ENCODE measurements at places on chromosomes 3 and 15. TPM values are rescaled to one million over a fixed set of nuclear protein-coding genes. Genes with fewer than 3 reads are reported as not detected.
A peak's percentile ranks its signal among the peaks of the same experiment; 100 is the strongest.

DNA sequence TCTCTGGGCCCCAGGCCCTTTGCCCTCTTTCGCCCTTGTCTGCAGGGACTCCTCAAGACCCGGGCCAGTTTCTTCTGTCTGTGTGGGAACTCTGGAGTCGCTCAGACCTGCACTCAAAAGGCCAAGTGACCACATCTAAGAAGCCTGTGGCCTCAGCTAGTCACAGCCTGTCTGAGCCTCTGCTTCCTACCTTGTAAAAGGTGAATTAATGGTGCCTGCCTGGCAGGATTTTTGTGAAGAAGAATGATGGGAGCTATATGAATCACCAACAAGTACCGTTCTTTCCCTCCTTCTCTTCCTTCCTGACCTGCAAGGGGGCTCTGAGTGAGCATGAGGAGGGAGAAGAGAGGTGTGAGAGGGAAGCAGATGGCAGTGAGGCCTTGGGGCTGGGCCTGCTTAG, 7.5 kb downstream of the PLIN1 start:
- no peak for DNase-seq

DNA sequence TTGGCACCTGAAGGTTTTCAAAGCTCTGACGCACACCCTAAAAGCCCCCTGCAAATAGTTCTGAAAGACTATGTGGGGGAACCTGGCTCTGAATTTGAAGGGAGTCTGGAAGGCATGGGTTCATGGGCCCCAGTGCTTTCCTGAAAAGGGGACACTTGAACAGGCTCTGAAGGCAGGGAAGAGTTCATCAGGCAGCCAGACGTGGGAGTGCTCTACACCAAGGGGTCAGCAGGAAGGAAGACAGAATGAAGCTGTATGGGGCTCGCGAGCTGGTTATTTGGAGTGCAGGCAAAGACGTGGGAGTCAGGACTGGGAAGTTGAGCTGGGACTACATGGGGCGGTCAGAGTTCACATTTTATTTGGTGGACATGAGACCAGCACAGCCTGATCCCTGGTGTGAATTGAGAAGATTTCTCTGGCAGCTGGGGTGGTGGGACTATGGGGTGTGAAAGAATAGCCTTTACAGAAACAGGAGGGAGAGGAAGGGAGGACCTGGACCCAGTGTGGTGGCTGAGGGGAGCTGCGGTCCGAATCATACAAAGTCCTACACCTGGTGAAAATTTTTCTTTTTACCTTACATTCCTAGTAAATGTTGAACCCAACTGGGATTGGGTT, 12.6 kb downstream of the ABHD6 start:
- DNase-seq: no peak

- DNase-seq: peak; percentile 28
Observed at GRCh38 chr3:98564282-98565005, 29.0 kb downstream of the CPOX start.

- DNase-seq: no peak
Observed at GRCh38 chr3:127472506-127472905, 118.0 kb downstream of the TPRA1 start.

GRCh38 chr3:172042136-172042662, 2.8 kb downstream of the FNDC3B start:
- DNase-seq: no peak

GRCh38 chr15:96947296-96948229, 617.1 kb downstream of the NR2F2 start:
- DNase-seq: no peak

DNA sequence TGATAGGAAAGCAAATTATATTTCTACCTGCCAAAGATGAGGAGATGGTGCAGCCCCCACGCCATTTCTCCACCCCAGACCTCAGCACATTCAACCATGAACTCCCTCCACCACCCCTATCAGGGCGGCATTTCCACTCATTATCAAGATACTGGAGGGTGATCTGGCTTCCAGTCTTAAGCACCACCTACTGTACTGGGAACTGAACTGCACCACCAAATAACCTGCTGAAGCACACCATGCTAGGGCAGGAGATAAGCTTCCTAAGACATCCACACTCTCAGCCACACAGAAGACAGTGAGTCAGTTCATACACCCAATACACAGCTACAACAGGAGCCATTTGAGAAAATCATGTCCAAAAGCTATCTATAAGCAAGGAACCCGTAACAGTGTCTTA, 98.8 kb downstream of the FGF7 start:
- no peak for DNase-seq

GRCh38 chr3:141941093-141941492, 64.7 kb downstream of the ATP1B3 start:
- no peak for DNase-seq

DNA sequence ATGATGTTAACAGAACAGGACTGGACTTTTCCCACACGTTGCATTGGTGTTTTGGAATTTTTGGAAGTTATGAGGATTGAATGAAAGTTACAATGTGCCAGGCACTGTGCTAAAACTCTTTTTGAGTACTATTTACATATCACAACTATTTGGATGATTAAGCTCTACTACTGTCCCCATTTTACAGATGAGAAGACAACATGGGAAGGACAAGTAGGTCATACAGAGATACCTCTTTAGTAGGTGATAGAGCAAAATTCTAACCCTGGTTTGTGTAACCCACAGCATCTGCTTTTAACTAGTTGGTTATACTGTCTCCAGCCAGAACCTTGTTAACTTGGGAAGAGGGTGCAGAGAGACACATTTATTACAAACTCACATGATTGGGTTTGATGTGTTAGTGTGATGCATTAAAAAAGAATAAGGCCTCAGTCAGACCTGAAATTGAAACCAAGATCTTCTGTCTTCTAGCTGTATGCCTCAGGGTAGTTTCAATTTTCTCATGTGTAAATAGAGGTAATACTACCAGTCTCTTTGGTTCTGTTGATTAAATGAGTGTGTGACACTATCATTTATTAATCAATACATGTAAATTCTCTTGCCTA, 1.4 kb downstream of the NDUFB4 start:
- DNase-seq: no peak

GRCh38 chr3:194178128-194178527, 42.2 kb downstream of the HES1 start:
- no peak for DNase-seq

- no peak for DNase-seq
Observed at GRCh38 chr3:128932516-128933212, 53.2 kb downstream of the ACAD9 start.

GRCh38 chr3:49352281-49352680, 5.9 kb downstream of the GPX1 start:
- DNase-seq: no peak

DNA sequence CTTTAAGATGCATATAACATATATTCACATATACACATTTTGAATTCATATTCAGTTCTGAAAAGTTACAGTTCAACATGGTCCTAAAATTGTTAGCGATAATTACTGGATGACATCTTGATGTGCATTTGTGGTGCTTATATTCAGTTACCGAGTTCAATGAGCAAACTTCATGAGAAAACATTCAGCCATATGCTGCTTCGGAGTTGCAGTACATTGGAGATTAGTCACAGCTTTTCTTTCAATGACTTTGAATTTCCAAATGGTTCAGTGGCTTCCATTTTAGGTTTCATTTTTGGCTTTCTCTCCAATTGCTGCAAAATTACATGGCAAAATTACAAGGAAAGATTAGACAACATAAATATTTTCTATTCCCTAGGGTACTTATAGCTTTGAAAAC, 198.3 kb upstream of the CNTN3 start:
- DNase-seq: no peak

DNA sequence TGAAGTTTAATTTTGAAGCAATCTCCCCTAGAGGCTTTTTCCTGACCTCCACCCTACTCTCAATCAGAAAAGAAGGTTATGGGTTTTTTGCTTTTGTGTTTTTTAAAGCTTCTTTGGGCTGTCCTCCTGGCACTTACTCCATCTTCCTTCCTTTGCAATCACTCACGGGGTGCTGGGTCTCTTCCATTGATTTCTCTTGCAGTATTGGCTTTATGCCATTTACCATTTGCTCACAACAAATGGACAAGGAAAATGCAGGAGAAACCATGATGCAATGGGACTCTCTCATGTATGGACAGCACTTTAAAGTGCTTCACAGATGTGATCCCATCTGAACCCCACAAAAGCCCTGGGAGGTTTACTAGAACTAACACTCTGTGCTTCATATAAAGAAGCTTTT, 57.5 kb downstream of the SST start:
- no peak for DNase-seq

DNA sequence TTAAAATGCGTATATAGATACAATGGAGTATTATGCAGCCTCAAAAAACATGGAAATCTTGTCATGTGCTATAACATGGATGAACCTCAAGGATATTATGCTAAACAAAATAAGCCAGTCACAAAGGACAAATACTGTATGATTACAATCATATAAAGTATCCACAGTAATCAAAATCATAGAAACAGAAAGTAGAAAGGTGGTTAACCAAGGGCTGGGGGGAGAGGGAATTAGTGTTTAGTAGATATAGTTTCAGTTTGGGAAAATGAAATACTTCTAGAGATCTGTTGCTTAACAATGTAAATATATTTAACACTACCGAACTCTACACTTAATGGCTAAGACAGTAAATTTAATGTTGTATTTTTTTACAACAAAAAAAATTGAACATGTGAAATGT, 9.0 kb downstream of the TOP2B start:
- DNase-seq: no peak

- no peak for DNase-seq
Observed at GRCh38 chr3:74537164-74537563, 77.3 kb downstream of the CNTN3 start.

DNA sequence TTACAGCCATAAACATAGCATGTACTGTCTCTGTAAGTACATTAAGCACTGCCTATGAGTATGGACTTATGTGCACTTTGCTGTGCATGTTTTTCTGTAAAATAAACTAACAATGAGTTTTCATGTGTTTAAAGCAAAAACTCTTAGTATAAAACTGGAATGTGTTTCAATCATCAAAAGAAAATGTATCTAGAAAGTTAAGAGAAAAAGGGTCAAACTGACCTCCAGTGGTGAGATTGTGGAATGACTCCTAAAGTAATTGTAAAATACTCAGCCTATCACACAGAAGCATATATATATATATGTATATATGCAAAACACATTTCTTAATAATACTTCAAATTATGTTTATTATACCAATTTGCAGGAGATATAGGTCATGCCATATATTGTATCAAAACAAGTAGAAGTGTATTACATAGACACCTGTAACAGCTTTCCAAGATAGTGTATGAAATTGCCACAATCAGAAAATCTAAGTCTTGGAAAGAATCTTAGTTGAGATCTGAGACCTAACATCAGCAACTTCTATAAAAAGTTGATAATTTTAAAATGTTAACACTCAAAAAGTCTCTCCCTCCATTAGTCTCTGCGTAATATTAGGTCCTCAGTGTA, 199.6 kb downstream of the FMN1 start:
- no peak for DNase-seq

GRCh38 chr15:98177966-98178592, 217.6 kb downstream of the ARRDC4 start:
- DNase-seq: no peak

GRCh38 chr3:133955892-133956291, 60.2 kb upstream of the RAB6B start:
- DNase-seq: no peak

GRCh38 chr3:60657972-60658371, 593.3 kb downstream of the FHIT start:
- no peak for DNase-seq

DNA sequence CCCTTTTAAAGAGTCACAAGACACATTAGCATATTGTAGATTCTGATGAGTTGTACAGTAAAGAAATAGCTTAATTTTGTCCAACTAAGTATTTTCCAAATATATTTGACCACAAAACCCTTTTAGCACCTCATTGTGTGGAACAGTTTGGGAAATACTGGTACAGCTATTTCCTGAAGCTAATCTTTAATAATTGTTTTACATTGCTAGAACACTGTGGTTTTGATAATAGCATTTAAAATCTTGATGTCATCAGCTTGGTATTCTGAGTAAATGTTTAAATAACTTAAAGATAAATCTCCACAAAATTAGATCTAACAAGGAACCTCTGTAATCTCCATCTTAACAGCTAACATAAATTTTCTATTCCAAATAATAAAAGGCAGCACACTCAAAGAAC, 140.0 kb upstream of the MLF1 start:
- DNase-seq: no peak

DNA sequence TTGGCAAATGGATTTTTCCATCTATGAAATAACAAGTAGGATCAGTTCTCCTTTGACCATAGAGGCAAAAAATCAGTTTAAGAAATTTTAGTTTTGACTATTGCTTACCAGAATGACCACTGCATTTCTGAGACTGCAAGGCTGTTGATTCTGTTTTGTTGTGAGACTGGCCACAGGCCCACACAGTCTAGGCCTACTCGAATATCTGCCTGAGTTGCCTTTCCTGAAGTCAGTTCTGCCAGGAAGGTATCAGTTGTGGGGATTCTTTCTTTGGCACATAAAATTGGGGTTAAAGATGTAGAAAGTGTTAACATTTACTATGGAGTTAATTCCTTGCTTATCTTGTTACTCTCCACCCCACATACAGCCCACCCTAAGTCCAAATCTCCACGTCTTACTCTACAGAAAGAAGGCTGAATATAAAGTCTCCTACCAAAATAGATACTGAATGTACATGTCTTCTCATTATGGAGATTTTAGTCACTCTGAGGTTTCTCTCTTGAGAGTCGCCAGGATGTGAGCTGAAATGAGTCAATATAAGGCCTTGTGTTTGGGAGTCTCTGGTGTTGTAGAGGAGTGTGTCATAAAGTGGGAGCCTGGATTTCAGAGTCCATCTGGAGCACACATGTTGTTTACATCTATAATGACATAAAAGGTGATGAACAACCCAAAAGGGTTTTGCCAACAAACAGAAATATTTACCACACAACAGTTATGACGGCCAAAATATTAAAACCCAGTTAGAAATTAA, 45.0 kb upstream of the WWTR1 start:
- DNase-seq: no peak

Gene CLCN2
- total RNA-seq: 3.2 TPM

Gene CILP
- 0.31 TPM for total RNA-seq

Gene CHDH
- 0.31 TPM for total RNA-seq

Gene LOXL1
- 3.0 TPM for total RNA-seq

Gene CYP1A1
- not detected for total RNA-seq

Gene C3orf85
- total RNA-seq: not detected

Gene CKMT1A
- not detected for total RNA-seq

Gene NAALADL2
- 1.2 TPM for total RNA-seq

Gene EXD1
- not detected for total RNA-seq

Gene CCDC9B
- 1.5 TPM for total RNA-seq

Gene IL12A
- 1.0 TPM for total RNA-seq

Gene SEMA7A
- 2.7 TPM for total RNA-seq

Gene DPPA4
- 2.5 TPM for total RNA-seq

Gene MUC13
- total RNA-seq: 0.47 TPM

Gene ANKUB1
- total RNA-seq: not detected

Gene VEPH1
- not detected for total RNA-seq

Gene DISP2
- 0.03 TPM for total RNA-seq

Gene SLC9A9
- 12.2 TPM for total RNA-seq

Gene PP2D1
- not detected for total RNA-seq

Measured in CD4-positive, alpha-beta T cell (primary cell).